ENCODE measurements at places on chromosomes 11 and 22.

- DNase-seq: no peak
Measured at GRCh38 chr22:35921777-35922176, 106.8 kb downstream of the RBFOX2 start.

GRCh38 chr11:125938418-125938817 lies 7.4 kb upstream of the VSIG10L2 start:
- DNase-seq: no peak

- no peak for DNase-seq
Measured at GRCh38 chr11:36501236-36501635, 8.8 kb downstream of the TRAF6 start.

- no peak for DNase-seq
Measured at GRCh38 chr11:11980841-11981308, 27.6 kb downstream of the DKK3 start.

GRCh38 chr11:72305891-72306585 lies 62.1 kb upstream of the PHOX2A start:
- DNase-seq: no peak

DNA sequence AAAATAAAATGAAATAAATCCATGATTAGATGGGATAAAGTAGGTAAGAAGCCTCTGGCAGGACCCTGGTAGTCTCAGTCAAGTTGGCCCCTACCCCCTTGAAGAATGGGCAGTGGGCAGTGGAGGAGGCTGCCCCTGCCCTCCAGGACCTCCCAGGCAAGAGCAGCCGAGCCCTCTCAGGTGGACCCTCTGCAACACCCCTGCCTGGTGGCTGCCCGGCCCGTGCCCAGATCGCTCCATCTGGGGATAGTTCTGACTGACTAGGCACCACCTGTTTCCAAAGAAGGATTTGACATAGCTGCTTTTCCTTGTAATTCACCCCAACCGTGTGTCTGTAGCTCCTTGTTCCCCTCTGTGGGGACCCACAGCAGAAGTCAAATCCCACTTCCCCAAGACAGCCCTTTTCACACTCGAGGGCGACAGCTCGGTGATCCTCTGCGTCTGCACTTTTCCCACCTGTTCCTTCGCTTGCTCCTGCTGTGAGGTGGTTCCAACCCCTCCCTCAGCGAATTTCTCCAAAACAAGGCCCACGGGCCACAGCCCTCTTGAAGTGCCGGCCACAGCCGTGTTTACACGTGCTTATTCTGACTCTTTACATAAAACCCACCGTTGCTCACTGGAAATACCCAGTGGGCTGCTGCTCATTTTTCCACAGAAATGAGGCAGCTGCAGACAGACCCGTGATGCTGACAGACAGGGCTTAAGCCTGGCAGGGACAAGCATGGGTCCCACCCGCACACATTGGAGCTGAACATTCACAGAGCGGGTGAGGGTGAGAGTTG lies 5.5 kb upstream of the TMPRSS13 start:
- DNase-seq: no peak

- no peak for DNase-seq
Measured at GRCh38 chr11:124278261-124278660, 22.1 kb downstream of the OR8G5 start.

GRCh38 chr11:75823415-75823814 lies 8.4 kb downstream of the UVRAG start:
- no peak for DNase-seq
